ENCODE measurements at places on chromosomes 2 and 18.
A peak's percentile ranks its signal among the peaks of the same experiment; 100 is the strongest.

GRCh38 chr2:11196246-11196645 lies 41.0 kb downstream of the SLC66A3 start:
- no peak for DNase-seq

- DNase-seq = no peak
Observed at GRCh38 chr2:231720987-231721966, 13.0 kb downstream of the PTMA start.

- DNase-seq = no peak
Observed at GRCh38 chr18:58536202-58536516, 92.7 kb downstream of the ALPK2 start.

DNA sequence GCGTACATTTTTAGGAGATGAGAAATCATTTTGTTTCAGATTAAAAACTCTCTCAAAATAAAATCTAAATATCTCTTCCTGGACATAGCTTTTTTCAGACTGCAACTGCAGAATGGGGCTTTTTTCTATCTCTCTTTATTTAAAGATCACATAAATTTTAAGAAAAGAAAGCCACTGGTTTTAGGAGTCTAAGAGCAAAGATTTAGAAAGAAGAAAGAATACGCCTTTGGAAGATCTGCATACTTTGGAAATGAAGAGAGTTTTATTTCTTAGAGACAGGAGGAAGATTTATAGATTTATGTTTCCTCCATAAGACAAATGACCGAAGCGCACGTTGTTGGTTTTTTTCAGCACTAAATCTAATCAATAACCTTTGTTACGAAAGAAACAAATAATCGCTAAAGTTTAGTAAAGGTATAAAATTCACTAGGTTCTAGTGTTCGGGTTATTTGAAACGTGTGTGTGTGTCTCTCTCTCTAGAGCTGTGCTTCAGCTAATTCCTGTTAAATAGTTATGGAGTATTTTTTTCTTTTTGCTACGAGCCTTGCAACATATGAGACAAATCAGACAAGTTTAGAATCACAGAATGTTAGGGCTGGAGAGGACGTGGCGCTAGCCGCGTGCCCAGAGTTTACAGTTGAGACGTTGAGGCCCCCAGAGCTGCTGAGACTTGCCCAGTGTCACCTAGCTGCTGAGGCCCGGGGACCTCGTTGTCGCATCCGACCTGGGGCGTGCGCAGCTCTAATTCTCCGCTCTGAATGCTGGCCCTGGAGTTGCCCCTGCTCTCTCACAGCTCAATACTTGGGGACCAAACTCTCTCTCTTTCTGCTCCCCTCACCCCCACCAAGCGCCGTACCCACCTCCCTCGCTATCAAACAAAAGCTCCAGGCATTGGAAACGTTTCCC lies 69.9 kb downstream of the CTAGE1 start:
- peak; percentile 49 for DNase-seq

DNA sequence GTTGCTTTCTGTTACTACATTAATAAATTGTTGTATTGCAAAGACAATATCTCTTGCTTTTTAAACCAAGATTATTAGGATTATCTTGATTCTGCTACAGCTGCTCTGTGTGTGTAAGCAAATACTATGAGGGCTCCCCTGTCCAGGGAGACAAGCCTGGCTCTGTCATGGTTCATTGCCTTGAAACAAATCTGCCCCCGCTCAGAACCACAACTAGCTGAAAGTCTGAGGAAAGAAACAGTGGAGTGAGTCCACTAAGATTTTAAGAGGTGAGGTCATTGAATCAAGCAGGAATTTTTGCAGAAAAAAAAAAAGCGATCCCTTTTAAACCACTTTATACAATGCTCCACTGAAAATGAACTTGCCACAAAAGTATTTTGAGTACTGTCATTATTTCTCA lies 30.8 kb upstream of the LRRTM4 start:
- DNase-seq = no peak

- DNase-seq = no peak
Observed at GRCh38 chr2:134944975-134945374, 26.4 kb downstream of the CCNT2 start.

DNA sequence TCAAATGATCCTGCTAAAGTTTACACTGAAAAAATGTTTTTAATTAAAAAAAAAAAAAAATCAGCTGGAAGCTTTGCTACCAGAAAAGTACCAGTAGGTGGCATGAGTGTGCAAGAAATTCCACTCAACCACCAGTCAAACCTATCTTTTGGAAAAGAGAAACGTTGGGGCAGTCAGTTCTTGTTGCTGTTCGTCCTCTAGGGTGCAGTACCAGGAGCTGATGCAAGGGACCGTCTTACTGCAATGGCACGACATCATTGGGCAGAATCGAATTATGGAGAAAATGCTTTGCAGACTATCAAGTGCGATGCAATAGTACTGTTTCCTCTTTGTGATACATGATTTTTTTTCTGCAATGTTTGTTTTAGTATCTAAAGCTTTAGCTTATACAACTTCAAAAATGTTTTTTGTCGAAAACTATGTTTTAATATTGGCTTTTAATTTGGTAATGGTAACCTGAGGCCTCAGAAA lies 18.3 kb downstream of the YPEL5 start:
- peak; percentile 93 for DNase-seq

DNA sequence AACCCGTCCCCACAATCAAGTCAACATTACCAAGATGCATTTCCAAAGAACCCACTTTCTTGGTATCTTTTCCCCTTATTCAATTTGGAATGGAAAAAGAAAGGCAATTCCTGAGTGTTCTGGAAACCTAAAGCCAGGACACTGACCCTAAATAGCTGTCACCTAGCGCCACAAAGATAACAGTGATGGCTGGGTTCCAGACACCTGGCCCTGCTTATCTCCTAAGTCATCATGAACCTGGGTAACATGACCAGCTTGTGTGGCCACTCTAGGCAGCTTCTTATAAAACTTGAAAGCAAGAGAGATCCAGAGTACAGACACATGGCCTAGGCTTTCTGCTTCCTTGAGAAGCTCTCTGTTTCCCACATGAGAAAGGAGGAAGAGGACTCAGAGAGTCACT lies 95.4 kb downstream of the BOD1L2 start:
- no peak for DNase-seq

- DNase-seq = no peak
Observed at GRCh38 chr2:157657858-157658257, 29.2 kb upstream of the ACVR1C start.

DNA sequence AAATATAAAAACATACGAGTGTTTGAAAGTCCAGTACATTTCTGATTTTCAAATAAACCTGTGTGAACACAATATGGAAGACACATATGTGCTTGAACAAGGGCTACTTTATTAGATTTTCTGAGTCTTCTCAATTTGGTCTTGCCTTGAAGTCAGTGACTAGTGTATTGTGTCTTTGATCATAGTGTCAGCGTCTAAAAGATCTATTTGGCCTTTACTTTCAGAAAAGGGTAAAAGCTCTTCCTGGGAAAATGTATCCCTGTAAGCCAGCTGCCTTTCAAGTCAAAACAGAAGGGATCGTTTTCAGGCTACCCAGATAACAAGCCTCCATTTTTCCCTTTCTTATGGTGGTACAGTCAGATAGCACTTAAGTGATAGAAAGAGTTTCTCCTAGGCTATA lies 471.9 kb downstream of the CMPK2 start:
- DNase-seq = no peak

GRCh38 chr2:59888015-59888414 lies 665.4 kb downstream of the BCL11A start:
- DNase-seq = no peak

DNA sequence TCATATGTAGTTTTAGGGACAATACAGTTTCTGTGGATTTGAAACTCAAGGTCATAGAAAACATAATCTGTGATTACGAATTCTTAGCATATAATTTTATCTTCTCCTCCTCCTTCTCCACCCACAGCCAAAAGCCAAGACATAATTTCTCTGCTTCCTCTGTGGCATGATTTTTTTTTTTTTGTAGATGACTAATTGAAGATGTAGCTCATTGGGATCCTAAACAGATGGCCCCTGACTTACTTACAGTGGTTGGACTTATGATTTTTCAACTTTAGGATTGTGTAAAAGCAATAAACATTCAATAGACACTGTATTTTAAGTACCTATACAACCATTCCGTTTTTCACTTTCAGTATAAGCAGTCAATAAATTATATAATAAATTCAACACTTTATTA lies 42.3 kb downstream of the FSIP2 start:
- DNase-seq = peak; percentile 7

GRCh38 chr18:44514106-44514505 lies 166.6 kb upstream of the SETBP1 start:
- no peak for DNase-seq

DNA sequence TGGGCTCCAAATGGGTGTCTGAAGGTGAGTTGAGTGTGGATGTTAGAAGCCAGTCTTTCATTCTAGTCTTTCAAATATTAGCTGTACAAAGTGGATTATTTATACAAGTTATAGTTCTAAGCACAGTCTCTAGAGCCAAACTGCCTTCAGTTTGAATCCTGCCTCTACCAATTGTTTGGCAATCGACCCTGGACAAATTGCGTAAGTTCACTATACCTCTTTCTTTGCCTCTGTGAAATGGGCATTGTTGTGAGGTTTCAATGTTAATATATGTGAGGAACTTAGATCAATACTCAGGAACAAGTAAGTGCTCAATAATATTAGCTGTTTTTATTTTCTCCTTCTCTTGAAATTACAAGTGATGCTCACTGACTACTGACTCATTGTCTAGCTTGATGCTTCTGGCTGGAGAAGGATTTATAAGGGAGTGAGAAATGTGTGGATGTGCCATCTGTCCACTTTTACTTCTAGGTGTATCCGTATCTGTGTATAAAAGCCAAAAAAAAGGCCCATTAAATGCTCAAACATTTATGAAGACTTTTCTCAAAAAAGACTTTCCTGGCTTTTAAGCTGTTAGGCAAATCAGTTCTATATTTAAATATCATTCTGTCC lies 48.1 kb upstream of the RAPH1 start:
- DNase-seq = no peak

DNA sequence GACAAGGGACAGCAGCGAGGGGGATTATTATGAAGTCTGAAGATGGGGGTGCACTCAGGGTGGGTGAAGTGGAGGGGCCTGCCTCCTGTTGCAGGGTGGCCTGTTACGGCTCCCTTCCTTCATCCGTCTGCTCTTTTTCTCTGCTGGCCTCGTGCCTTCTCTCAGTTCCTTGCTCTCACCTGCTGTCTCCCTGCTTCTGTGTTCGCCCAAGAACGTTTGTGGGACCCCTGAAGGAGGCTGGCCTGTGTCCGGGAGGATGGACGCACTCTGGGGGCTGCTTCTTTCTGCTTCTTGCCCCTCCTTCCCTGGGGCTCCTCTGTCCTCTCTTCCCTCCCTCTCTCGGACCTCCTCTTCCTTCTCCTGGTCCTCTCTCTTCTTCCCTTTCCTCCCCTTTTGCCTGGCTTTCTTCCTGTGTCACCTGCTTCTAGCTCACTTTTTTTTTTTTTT lies 13.8 kb downstream of the MROH2A start:
- no peak for DNase-seq

- peak; percentile 79 for DNase-seq
Observed at GRCh38 chr18:47953471-47953931, 23.0 kb upstream of the SMAD2 start.

DNA sequence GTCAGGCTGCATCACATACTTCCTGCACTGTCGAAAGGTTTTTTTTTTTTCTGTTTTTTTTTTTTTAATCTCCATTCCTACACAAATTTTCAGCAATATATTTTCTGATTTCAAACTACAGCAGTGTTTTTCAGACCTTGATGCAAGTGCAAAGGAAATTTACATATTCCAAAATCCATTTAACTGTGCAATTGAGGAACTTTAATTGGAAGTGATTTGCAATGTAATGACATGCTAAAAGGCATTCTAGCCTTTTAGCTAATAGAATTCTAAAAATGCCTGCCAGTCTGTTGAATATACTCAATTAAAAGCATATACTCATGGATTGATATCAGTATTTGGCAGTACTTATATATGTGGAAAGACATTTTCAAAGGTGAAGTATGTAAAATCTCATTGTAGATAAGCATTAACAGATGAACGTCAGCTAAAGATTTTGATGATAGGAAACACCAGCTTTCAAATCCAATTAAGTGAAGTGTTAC lies 210.5 kb downstream of the OTX1 start:
- DNase-seq = no peak

DNA sequence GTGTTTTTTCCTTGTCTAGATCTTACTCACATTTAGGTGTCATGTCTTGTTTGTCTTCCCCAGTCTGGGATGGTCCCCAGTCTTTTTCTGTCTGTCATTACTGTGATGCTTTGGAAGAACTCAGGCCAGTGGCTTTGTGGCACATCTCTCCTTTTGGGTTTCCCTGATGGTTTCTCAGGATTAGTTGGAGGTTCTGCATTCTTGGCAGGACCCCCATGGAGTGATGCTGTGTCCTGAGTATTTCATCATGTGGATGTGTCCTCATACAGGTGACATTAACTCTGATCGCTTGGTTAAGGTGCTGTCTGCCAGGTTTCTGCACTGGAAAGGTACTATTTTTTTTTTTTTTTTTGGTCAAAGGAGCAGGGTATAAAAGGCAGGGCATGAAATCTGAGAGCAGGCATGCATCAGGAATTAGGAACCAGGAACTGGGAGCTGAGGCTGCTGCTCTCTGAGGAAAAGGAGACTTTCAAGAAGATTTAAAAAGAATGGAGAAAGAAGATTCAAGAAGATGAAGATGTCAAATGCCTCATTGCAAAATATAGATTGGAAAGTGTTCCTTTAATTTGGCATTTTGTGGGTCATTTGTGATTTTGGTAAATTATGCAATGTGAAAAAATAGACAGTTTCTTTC lies 85.3 kb downstream of the NUP35 start:
- DNase-seq = no peak

All from cardiac fibroblast (primary cell).